CD8-positive, alpha-beta memory T cell (primary cell): ENCODE measurements at places on chromosomes 4 and X.

- no peak for DNase-seq
These were observed 1962.4 kb upstream of the TENM3 start for GRCh38 chr4:180280726-180281297.

- no peak for DNase-seq
These were observed 7.3 kb upstream of the RNF150 start for GRCh38 chr4:141140391-141141200.

GRCh38 chr4:48722509-48723446 is 57.3 kb downstream of the FRYL start:
- no peak for DNase-seq

- no peak for DNase-seq
These were observed 1020.7 kb upstream of the SLIT2 start for GRCh38 chr4:19230906-19231545.

- DNase-seq, result no peak
These were observed 113.6 kb upstream of the ADRA2C start for GRCh38 chr4:3652586-3652985.

DNA sequence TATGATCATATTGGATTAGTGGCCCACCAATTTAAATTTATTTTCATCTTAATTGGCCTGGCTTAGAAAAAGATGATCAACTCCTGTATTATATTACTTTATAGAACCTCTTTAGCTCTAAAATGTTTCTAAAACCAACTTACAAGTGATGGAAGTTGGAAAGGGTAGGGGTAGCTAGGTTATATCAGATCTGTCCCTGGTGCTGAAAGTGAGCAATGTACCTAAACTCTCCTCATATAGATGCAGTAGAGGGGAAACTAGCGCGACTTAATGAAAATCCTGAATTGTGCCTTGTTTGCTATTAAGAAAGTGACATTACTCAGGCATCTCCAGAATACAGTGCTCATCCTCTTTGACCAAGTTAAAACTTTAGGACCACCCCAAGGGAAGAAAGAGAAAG is 7.5 kb upstream of the PTCHD1 start:
- no peak for DNase-seq

DNA sequence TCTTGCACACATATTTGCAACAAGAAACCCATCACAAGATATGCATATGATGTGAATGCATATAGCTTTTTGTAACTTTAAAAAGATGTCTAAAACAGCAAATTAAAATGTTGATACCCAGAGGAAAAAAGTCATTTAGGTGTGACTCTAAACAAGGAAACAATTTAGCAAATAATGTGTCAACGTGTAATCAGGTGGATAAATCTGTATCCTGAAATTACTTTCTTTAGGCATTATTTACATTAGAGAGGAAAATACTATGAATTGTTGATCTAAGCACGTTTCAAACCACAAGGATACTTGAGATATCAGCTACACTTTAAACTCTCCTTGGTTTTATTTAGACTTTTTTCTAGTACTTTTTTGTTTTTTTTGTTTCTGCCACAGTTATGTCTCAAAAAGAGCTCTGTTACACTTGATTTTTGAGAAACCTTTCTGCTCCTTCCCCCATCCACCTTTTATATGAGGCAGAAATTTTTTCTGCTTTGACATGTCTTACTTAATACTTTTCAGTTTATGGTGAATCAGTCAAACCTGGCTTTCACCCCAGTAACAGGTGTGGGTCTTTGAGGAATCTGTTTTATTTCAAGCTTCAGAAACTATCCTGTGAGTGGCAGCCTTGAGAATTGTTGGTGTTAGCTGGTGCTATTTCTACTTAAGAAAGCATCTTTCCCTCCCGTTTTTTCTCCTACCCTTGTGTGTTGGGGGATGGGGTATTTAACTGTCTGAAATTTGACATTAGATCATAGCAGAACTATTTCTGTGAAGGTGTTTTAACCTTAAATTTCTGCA is 1.9 kb downstream of the NPNT start:
- no peak for DNase-seq

GRCh38 chr4:128249787-128250668 is 37.6 kb downstream of the PGRMC2 start:
- no peak for DNase-seq

GRCh38 chr4:63757929-63758328 is 651.3 kb downstream of the TECRL start:
- no peak for DNase-seq

- DNase-seq, result no peak
These were observed 650.9 kb upstream of the TENM3 start for GRCh38 chr4:181592221-181592745.

DNA sequence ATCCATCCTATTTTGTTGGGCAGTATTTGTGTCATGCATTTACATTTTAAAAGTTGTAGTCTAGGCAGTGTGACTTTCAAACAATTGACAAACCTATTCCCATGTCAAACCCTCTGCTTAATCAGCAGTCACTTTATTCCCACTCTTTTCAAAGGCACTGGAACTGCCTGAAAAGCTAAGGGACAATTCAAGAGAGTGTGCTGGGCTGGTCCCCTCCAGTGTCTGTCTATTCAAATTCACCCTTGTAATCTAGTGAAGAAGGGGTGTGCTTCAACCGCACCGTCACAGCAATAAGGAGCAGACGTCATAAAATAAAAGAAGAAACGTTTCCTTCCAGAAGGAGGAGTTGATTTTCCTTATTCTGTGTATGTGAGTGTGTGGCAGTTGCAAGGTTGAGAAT is 197.0 kb upstream of the MAD2L1 start:
- DNase-seq, result no peak

DNA sequence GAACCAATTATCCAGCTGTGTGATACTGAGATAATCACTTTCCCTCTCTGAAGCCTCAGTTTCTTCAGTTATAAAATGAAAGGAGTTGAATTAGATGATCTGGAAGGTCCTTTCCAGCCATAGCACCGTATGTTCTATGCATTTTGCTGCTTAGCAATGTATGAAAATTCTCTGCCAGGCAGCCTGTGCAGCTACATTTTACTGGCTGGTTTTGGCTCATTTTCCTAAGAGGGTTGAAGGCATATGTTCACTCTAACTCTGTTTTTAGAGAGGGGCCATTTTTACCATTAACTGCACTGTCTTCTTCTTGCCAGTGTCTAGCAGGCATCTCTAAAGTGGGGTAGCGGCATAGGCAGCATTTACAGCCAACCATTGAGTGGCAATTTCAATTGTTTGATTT is 26.1 kb downstream of the TRPC5 start:
- DNase-seq, result no peak

- DNase-seq, result no peak
These were observed 7.8 kb upstream of the SH3TC1 start for GRCh38 chr4:8191136-8191747.

DNA sequence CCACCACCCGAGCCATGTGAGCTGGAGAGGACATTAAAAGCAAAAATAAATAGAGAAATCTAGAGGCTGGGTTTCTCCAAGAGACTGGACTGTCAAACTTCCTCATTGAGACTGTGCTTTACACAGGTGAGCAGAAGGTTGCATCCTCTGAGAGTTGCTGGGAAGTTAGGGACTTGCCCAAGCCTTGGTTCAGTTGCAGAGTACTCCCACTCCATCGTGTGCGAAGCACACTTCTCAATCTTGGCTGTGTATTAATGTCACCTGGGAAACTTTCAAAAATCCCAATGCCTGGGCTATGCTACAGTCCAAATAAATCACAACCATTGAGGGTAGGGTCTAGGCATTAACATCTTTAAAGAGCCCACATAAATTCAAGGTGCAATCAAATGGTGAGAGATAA is 89.2 kb downstream of the ZNF330 start:
- DNase-seq, result no peak

DNA sequence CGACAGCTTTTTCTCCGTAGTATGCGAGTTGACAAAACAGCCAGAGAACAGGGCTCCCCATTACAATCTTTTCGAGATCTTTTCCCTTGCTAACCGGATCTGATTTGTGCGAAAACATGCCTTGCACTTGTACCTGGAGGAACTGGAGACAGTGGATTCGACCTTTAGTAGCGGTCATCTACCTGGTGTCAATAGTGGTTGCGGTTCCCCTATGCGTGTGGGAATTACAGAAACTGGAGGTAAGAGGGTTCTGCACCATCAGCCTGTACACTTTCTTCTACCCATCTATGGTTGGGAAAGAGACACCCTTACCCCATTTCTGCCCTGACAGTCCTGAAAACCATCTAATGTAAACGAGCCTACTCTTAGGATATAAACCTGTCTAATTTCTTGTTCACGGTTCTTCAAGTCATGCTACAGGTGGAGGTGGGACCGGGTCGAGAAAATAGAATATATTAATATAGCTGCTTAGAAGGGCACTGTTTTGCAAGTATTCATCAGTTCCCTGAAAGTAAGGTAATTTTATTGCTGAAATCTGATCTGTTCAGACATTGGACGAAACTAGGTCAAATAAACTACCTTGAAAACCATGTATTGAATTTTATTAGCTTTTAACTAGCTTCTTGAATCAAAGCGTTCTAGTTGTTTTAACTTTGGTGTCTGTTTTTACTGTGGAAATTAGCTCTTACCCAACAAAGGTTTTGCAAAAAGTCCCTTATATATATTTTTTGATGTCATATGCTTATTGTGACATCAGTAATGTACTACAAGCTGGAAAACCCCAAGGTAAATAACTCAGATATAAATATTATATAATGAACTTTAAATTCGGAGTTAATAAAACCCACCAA is 869 bp downstream of the TMEM184C start:
- DNase-seq, result no peak

GRCh38 chrX:145881175-145881995 is 63.8 kb downstream of the SLITRK2 start:
- no peak for DNase-seq

DNA sequence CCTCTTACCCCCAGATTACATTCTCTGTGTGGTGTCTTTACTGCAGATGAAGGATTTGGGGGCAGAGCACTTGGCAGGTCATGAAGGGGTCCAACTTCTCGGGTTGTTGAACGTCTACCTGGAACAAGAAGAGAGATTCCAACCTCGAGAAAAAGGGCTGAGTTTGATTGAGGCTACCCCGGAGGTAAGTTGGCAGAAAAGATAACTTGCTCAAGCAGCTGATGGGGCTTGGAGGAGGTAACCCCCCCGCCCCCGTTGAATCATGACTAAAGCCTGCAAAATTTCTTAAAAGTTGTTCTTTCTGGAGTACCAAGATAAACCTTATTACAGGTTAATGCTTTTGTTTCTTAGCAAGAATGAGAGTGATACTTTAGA is 1.5 kb downstream of the CCNG2 start:
- DNase-seq, result no peak

- DNase-seq, result no peak
These were observed 681 bp upstream of the UPF3B start for GRCh38 chrX:119853444-119853843.

GRCh38 chr4:125704726-125705125 is 390.0 kb downstream of the FAT4 start:
- DNase-seq, result no peak

- no peak for DNase-seq
These were observed 3.0 kb upstream of the IRF2 start for GRCh38 chr4:184477201-184477999.

DNA sequence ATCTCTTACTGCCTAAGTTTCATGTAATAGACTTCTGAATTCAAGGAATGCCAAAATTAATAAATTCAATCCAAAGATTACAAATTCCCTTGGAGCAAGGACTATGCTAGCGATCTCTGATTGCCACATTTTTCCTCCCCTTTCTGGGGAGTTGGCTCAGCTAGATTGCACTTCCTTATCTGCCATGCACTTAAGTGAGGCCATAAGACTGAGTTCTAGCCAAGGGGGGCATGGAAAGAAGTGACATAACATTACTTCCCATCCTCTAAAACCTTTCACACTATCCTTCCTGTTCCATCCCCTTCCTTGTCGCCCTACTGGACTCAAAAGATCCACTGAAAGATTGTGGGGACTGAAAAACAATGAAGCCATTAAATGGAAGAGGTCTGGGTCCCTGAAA is 53.8 kb upstream of the TXK start:
- DNase-seq, result no peak

DNA sequence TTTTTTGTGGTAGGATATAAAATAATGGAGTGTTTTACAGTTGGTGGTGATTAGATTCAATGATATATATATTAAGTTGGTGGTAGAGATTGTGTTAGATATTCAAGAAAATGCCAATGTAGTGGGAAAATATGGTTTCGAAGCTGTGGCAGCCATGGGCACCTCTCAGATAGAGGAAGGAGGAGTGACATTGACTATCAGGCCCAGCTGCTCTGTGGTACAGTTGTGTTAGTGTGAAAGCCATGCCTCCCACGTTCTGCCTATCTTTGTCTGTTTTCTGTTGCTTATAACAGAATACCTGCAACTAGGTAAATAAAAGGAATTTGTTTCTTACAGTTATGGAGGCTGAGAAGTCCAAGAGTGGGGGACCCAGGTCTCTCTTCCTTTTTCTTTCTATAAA is 101.9 kb downstream of the ARHGAP10 start:
- no peak for DNase-seq

DNA sequence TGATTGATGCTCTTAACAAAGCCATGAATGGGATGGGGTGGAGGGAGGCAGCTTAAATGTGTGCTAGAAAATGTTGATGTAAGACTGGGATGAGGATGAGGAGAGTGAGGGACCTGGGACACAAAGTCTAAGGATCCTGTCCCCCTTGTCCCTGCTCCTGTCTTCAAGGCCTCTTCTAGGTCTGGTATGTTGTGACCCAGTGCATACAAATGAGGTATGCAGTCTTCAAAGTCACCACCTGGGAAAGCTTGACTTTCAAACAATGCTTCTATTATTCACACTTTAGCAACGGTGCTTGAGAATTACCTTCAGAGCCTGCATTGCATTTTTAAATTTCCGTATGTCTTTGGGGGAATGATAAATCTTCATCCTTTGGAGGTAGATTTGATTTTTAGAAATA is 88.4 kb upstream of the SLC34A2 start:
- DNase-seq, result no peak

- no peak for DNase-seq
These were observed 738 bp upstream of the TSPAN5 start for GRCh38 chr4:98659106-98659592.

- no peak for DNase-seq
These were observed 87.2 kb upstream of the KLF3 start for GRCh38 chr4:38576767-38577166.

- no peak for DNase-seq
These were observed 12.2 kb upstream of the WFS1 start for GRCh38 chr4:6257247-6258025.

DNA sequence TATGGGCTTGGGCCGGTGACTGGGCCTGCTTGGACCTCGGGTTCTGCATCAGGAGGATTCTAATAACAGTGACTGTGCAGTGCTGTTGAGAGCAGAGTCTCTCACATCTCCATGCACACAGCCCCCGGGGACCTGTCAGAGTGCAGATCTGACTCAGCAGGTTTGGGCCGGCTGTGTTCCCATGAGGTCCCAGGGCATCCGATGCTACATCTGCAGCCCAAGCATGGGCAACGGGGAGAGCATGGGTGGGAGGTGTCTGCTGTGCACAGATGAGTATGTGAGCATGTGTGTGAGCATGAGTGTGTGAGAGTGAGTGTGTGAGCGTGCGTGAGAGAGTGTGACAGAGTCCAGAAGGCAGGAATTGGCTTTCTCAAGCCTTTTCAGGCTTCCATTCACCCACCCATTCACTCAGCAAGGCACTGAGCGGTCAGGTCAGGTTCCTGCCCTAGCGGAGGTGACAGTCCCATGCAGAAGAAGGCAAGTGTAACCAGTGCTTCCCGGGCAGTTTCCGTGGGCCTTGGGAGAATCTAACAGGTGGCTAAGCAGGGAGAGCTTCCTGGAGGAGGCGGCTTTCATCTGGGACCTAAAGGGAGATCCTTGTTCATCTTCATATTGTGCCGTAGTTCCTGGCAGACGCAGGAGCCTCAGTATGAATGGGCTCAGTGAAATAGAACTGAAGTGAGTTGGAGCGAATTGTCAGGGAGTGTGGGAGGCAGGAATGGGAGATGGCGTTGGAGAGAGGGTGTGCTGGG is 62.6 kb downstream of the SORCS2 start:
- no peak for DNase-seq
